ENCODE measurements at places on chromosomes 12 and 14. TPM values are rescaled to one million over a fixed set of nuclear protein-coding genes. Genes with fewer than 3 reads are reported as not detected.

HOXC6 gene
- total RNA-seq = not detected

KRT83 gene
- not detected for total RNA-seq

CACNA1C gene
- under 0.01 TPM for total RNA-seq

NTS gene
- under 0.01 TPM for total RNA-seq

TMEM30B gene
- under 0.01 TPM for total RNA-seq

FITM1 gene
- total RNA-seq = not detected

PSMC1 gene
- 73.5 TPM for total RNA-seq

PPP2R3C gene
- 32.4 TPM for total RNA-seq

MYH6 gene
- total RNA-seq = not detected

PPP2R5C gene
- total RNA-seq = 44.4 TPM

C12orf50 gene
- not detected for total RNA-seq

P2RX7 gene
- 16.6 TPM for total RNA-seq

PDE3A gene
- total RNA-seq = 2.4 TPM

DEGS2 gene
- 0.31 TPM for total RNA-seq

PROX2 gene
- total RNA-seq = not detected

DHRS2 gene
- total RNA-seq = 0.13 TPM

INHBC gene
- total RNA-seq = not detected

IGF1 gene
- 0.65 TPM for total RNA-seq

RPGRIP1 gene
- total RNA-seq = 0.19 TPM

SLC8A3 gene
- 1.3 TPM for total RNA-seq

NR2C1 gene
- 35.5 TPM for total RNA-seq

SMCO2 gene
- 0.32 TPM for total RNA-seq

NOVA1 gene
- 0.32 TPM for total RNA-seq

RASSF9 gene
- 1.5 TPM for total RNA-seq

DNAH10 gene
- total RNA-seq = 0.16 TPM

KLRF1 gene
- 0.16 TPM for total RNA-seq

NEUROD4 gene
- not detected for total RNA-seq

ESR2 gene
- total RNA-seq = 0.49 TPM

TGM1 gene
- 0.32 TPM for total RNA-seq

TUNAR gene
- not detected for total RNA-seq

ADAMTS20 gene
- not detected for total RNA-seq

SMIM41 gene
- 0.13 TPM for total RNA-seq

CLEC1A gene
- total RNA-seq = 28.0 TPM

CCDC198 gene
- not detected for total RNA-seq

CEP83 gene
- 3.9 TPM for total RNA-seq

SLC10A1 gene
- not detected for total RNA-seq

ETV6 gene
- 4.5 TPM for total RNA-seq

CFAP54 gene
- 31.5 TPM for total RNA-seq

BDKRB1 gene
- total RNA-seq = not detected

KLRK1 gene
- total RNA-seq = not detected

CAPZA3 gene
- not detected for total RNA-seq

PTGDR gene
- total RNA-seq = not detected

CHST11 gene
- 6.0 TPM for total RNA-seq

ENDOU gene
- 0.13 TPM for total RNA-seq
